Caki2 (cell line): ENCODE measurements at places on chromosomes 3 and 15.

DNA sequence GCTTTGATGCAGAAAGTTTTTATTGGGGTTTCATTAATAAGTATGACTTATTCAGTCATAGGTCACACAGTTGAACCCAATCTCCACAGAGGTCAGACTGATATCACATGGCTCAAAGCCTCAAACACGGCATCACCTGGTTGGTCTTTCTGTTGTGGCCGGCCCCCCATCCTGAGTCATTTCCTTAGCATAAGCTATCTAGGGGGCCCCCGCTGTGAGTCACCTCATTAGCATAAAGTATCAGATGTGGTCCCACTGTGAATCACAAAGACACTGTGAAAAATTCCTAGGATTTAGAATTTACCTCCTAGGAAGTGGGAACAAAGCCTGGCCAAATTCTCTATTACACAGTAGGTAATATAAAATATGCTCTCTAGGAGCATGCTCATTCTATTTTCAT lies 502.2 kb downstream of the PYDC2 start:
- peak; percentile 58 for DNase-seq

DNA sequence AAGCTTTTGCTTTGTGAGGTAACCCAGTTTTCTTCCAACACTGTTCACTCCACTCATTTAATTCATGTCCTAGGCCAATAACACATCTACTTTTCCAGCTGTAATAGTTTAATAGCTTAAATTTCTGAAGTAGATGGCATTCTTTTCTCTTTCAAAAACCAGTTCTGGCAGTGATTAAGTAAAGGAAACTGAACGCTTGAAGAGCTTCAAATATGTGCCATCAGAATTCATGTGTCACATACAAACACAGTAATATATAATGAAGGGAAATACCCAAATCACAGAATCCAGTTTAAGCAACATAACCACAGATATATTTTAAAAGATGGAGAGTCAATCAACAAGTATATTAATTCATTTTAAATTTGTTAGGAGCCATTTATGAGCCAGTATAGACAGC lies 91.0 kb downstream of the TNIK start:
- DNase-seq = no peak

DNA sequence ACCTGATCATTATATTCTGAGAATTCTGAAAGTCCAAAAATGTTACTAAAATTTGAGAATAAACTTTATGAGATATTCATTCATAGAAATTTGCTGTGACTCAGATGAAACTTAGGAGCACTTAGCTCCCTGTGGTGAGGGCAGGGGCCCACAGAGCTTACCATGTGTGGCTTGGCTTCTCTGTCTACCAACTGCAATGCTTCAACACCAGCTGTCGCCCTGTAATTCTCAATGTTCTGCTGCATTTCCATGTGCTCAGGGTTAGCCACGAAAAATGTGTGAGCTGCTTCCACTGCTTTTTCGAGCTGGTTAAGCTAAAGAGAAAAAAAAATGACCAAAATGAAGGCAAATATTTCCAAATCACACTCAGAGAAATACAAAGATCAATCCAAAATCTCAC lies 125.6 kb downstream of the P3H2 start:
- no peak for DNase-seq

GRCh38 chr3:46365737-46366524 lies 4.8 kb upstream of the CCR5 start:
- no peak for DNase-seq

DNA sequence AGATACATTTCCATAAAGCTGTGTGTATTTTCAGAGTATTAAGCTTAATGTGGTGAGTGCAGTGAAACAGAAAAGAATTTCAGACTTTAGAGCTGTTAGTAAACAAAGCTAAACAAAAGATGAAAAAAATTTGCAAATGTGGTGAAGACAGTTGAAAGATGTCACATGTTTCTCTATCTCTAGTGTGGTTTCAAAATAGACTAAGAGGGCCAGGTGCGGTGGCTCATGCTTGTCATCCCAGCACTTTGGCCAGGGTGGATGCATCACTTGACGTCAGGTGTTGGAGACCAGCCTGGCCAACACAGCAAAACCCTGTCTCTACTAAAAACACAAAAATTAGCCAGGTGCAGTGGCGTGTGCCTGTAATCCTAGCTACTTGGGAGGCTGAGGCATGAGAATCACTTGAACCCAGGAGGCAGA lies 466.0 kb upstream of the NR2F2 start:
- no peak for DNase-seq

GRCh38 chr3:195105389-195105788 lies 165.6 kb downstream of the XXYLT1 start:
- no peak for DNase-seq

- peak; percentile 21 for DNase-seq
Observed at GRCh38 chr3:42421818-42422796, 11.7 kb upstream of the LYZL4 start.
